Activated naive CD8-positive, alpha-beta T cell treated with anti-CD3 and anti-CD28 coated beads, Interleukin-2, amount 10 ng/mL, durations not matched to agents 7 days and 5 days (primary cell): ENCODE measurements at places on chromosomes 6 and 20. TPM values are rescaled to one million over a fixed set of nuclear protein-coding genes. Genes with fewer than 3 reads are reported as not detected.

- no peaks in the 10 kb centered on the region for H3K27me3 ChIP-seq
- H3K4me3 ChIP-seq = no peak overlapping the region
- no peak overlapping the region for H3K27ac ChIP-seq
- H3K4me1 ChIP-seq = no peaks in the 10 kb centered on the region
- no peak for DNase-seq
These were observed 216.3 kb upstream of the ECI2 start for GRCh38 chr6:4351520-4352321.

DNA sequence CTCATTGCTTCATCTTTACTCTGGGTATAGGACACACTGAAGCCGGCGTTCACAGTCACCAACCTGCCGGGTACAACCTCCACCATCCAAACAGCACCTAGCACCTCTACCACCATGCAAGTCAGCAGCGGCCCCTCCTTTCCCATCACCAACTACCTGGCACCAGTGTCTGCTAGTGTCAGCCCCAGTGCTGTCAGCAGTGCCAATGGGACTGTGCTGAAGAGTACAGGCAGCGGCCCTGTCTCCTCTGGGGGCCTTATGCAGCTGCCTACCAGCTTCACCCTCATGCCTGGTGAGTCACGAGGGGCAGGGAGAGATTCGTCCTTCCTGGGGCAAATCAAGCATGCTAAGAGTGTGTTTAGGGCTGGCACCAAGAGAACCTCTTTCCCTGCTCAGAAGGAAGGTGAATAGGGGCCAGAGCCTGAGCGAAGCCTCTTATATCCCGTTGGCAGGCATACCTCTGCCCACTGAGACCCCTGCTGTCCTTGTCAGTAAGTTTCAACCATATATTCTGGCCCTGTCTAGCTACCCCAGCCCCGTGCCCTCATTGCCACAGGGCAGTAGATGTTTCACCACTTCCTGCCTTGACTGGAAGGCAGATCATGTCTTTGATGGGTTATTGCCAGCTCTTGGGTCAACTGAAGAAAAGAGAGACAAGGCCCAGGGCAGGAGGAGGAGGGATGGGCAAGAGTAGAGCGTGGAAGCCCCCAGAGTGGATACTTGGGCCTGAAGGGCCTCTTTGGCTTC is 4.8 kb downstream of the SRF start:
- peaks cover 36% of the 10 kb centered on the region for H3K4me1 ChIP-seq
- no peak for DNase-seq

GRCh38 chr6:98514073-98514720 is 320.2 kb upstream of the POU3F2 start:
- no peak overlapping the region for H3K4me3 ChIP-seq
- DNase-seq = no peak
- H3K27ac ChIP-seq = no peak overlapping the region
- no peaks in the 10 kb centered on the region for H3K27me3 ChIP-seq

GRCh38 chr20:44072384-44072783 is 114.6 kb downstream of the JPH2 start:
- H3K27me3 ChIP-seq = peaks cover 6% of the 10 kb centered on the region
- no peak overlapping the region for H3K4me3 ChIP-seq
- H3K4me1 ChIP-seq = peaks cover 59% of the 10 kb centered on the region
- no peak for DNase-seq
- H3K36me3 ChIP-seq = no peaks in the 10 kb centered on the region
- H3K27ac ChIP-seq = no peak overlapping the region

DNA sequence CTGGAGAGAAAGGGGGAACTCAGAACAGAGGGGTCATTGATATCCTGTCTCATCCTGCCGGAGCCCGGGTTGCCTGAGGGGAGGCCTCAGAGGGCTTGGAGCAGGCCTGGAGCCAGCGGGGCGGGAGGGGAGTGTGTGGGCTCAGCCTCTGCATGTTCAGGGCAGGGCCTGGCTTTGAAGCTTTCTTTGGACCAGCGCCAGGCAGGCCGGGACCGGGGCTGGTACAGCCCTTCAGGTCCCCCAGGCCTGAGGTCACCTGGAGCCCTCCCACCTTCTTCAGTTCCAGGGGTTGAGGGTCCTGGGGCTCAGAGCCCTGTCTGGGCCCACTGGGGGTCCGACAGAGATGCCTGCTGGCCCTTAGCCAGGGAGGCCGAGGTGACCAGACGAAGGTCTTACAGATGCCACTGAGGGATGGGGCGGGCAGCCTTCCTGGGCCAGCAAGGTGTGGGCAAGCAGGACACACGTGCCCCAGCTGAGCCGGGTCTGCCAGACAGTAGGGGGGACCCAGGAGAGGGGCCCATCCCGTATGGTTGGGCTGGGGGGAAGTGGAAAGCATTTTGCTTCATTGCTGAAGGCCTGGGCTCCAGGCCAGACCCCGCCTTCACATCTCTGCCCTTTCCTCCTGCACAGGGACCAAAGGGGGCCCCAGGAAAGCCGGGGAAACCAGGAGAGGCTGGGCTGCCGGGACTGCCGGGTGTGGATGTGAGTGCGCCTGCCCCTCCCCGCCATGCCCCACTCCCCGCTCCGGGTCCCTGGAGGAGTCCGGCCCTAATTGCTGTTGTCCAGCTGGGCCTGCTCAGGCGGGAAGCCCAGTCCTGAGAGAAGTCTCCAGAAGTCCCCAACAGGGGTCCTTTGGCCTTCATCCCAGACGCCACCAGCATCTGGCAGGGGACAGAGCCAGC is 2.0 kb downstream of the COL9A3 start:
- no peaks in the 10 kb centered on the region for H3K36me3 ChIP-seq
- no peaks in the 10 kb centered on the region for H3K4me1 ChIP-seq
- no peak for DNase-seq
- H3K27me3 ChIP-seq = peaks cover 22% of the 10 kb centered on the region

DNA sequence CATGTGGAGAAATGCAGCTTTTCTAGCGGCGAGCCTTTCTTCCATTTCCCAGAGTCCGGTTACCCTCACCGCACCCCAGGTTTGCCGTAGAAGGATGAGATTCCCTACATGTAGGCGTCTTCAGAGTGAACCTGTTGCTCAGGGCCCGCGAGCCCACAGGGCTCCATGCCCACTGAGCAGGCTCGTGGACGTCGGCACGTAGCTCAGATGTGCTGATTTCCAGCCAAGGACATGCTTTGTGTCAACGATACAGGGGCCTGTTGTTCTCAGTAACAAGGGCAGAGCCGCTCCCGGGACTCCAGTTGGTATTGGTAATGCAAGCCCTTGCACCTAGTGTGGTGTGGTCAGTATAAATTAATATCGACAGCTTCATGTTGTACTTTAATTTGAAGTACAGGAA is 159.6 kb downstream of the MTHFD1L start:
- peaks cover 3% of the 10 kb centered on the region for H3K4me1 ChIP-seq
- no peaks in the 10 kb centered on the region for H3K27me3 ChIP-seq
- H3K36me3 ChIP-seq = peaks cover 32% of the 10 kb centered on the region
- DNase-seq = no peak
- no peak overlapping the region for H3K4me3 ChIP-seq

GRCh38 chr6:71346334-71346694 is 57.7 kb downstream of the OGFRL1 start:
- no peak overlapping the region for H3K4me3 ChIP-seq
- peaks cover 12% of the 10 kb centered on the region for H3K27me3 ChIP-seq
- H3K27ac ChIP-seq = no peak overlapping the region
- no peaks in the 10 kb centered on the region for H3K36me3 ChIP-seq
- DNase-seq = no peak

GRCh38 chr6:24490948-24491347 is 1.6 kb upstream of the GPLD1 start:
- no peak overlapping the region for H3K27ac ChIP-seq
- H3K36me3 ChIP-seq = no peaks in the 10 kb centered on the region
- DNase-seq = no peak
- peaks cover 2% of the 10 kb centered on the region for H3K27me3 ChIP-seq
- no peak overlapping the region for H3K4me3 ChIP-seq

GRCh38 chr6:157538698-157539097 is 157.7 kb downstream of the ZDHHC14 start:
- peaks cover 2% of the 10 kb centered on the region for H3K27me3 ChIP-seq
- DNase-seq = no peak
- peaks cover 12% of the 10 kb centered on the region for H3K36me3 ChIP-seq

Gene TAPBP
- 250 TPM for total RNA-seq

Gene SENP6
- 97.0 TPM for total RNA-seq

Gene CYP39A1
- total RNA-seq = not detected

Gene KIAA0408
- total RNA-seq = 3.1 TPM

Gene PRKN
- total RNA-seq = 1.5 TPM

Gene SLC4A11
- total RNA-seq = 2.4 TPM

Gene CCM2L
- total RNA-seq = not detected
